Activated CD4-positive, alpha-beta memory T cell treated with anti-CD3 and anti-CD28 coated beads for 36 hours (primary cell): ENCODE measurements at places on chromosomes 6 and 20. TPM values are rescaled to one million over a fixed set of nuclear protein-coding genes. Genes with fewer than 3 reads are reported as not detected.

Gene RAET1L
- total RNA-seq = not detected

- H3K36me3 ChIP-seq = no peaks in the 10 kb centered on the region
- H3K27ac ChIP-seq = no peak overlapping the region
- no peaks in the 10 kb centered on the region for H3K4me1 ChIP-seq
- H3K4me3 ChIP-seq = no peak overlapping the region
Measured at GRCh38 chr20:50866036-50866685, 65.1 kb downstream of the ADNP start.

DNA sequence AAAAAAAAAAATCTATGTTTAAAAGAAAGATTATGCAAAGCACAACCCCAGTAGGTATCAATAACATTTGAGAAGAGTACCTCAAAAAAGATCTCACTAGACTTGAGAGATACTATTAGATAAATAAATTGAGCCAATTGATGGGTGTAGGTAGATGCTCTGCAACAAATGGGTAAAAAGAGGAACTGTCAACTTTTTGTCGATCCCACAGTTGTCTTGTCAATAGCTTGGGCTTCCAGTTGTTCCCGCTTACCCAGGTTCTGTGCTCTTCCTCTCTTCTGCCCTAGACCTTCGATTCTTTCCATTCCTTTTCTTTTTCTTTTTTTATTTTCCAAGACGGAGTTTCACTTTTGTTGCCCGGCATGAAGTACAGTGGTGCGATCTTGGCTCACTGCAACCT is 226.9 kb downstream of the SOX4 start:
- no peak overlapping the region for H3K4me3 ChIP-seq
- H3K27me3 ChIP-seq = no peaks in the 10 kb centered on the region
- DNase-seq = no peak
- no peak overlapping the region for H3K27ac ChIP-seq

DNA sequence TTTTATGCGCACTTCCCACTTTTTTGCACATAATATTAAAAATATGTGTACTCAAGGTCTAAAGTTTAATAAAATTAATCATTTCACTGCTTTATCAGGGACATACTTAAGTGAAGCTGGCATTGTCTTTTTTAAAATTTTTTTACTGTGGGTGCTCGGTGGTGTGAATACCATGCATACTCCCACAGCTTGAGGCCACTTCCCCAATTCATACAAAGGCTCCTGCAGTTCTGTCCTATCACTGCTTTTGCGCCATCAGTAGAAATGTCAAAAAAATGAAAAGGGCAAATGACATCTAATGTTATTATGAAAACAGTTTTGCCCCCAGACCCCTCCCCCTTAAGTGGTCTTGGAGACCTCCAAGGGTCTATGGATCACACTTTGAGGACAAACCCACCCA is 464.1 kb upstream of the ARID1B start:
- no peak overlapping the region for H3K27ac ChIP-seq
- H3K36me3 ChIP-seq = no peaks in the 10 kb centered on the region
- no peaks in the 10 kb centered on the region for H3K27me3 ChIP-seq
- H3K4me1 ChIP-seq = peaks cover 2% of the 10 kb centered on the region

Gene TNFRSF6B
- total RNA-seq = not detected

- no peak for DNase-seq
- no peak overlapping the region for H3K27ac ChIP-seq
- H3K27me3 ChIP-seq = peaks cover 38% of the 10 kb centered on the region
- H3K4me1 ChIP-seq = no peaks in the 10 kb centered on the region
- H3K36me3 ChIP-seq = no peaks in the 10 kb centered on the region
- no peak overlapping the region for H3K4me3 ChIP-seq
Measured at GRCh38 chr20:21019814-21020658, 86.1 kb downstream of the LINC00237 start.

DNA sequence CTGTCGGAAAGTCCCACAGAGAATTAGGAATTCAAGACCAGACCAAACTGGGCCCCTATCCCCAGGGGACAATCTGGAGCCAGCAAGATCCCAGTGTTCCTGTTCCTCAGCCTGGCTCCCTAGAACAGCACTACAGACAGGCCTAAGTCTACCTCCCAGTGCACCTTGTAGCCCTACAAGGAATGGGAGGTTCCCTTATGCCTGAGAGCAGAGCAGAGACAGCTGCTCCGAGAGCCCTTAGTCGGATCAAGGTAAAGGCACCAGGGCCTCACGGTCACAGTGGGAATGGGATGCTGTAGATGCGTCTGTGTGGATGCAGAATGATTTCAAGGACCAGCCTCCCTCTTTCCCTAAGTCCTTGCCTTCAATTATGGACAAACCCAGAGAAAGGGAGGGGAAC is 204.5 kb upstream of the STXBP5 start:
- H3K27ac ChIP-seq = no peak overlapping the region
- no peak overlapping the region for H3K4me3 ChIP-seq
- H3K36me3 ChIP-seq = no peaks in the 10 kb centered on the region
- DNase-seq = no peak
- no peaks in the 10 kb centered on the region for H3K27me3 ChIP-seq
- H3K4me1 ChIP-seq = no peaks in the 10 kb centered on the region

- no peak overlapping the region for H3K27ac ChIP-seq
- H3K4me3 ChIP-seq = no peak overlapping the region
- H3K36me3 ChIP-seq = no peaks in the 10 kb centered on the region
Measured at GRCh38 chr20:62588458-62589149, 53.7 kb upstream of the SLCO4A1 start.

GRCh38 chr6:23280437-23280836 is 711.1 kb downstream of the HDGFL1 start:
- H3K4me1 ChIP-seq = no peaks in the 10 kb centered on the region
- no peak for DNase-seq
- no peak overlapping the region for H3K4me3 ChIP-seq
- no peak overlapping the region for H3K27ac ChIP-seq
- H3K27me3 ChIP-seq = no peaks in the 10 kb centered on the region

- H3K27ac ChIP-seq = no peak overlapping the region
- H3K4me1 ChIP-seq = peaks cover 2% of the 10 kb centered on the region
- H3K36me3 ChIP-seq = no peaks in the 10 kb centered on the region
- H3K4me3 ChIP-seq = no peak overlapping the region
- peak; percentile 23 for DNase-seq
Measured at GRCh38 chr6:33923857-33924514, 120.2 kb upstream of the MLN start.
